ENCODE measurements at places on chromosomes 12 and 14.
A peak's percentile ranks its signal among the peaks of the same experiment; 100 is the strongest.

DNA sequence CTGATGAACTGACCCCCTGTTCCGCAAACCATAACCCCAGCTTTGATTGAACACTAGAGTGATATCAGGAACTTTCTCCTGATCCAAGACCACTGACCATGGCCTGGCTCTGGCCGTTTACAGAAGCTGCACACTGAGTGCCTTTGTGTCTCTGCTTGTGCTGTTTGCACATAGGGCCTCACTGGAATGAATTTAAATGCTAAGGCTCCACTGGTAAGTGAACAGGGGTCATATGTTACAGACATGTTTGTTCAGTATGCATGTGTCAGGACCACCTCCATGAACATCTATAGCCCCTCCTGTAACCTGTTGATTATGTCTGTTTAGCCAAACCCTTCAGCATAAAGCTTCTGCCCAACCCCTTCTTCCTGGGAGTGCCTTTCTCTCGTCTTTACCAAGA is 1239.8 kb downstream of the TMEM121 start:
- no peak for DNase-seq

DNA sequence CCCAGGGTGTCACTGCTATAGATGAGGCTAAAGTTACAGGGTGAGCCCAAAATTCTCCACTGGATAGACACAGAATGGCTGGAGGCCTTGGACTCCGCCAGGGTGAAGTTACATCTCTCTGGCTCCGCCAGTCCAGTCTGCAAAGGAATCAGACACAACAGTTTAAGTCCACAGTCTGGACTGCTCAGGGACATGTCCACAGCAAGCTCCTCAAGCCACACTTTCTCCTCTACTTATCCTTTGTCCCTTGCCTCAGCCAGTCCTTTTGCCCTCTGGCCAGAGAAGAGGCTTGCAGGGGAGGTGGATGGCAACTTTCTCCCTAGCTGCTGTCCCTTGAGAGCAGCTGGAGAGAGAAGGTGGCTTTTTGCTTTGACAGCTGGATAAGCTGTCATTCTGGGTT is 28.0 kb downstream of the PTPRB start:
- no peak for DNase-seq

- DNase-seq, result peak; percentile 28
Observed at GRCh38 chr12:106179086-106179485, 40.3 kb upstream of the NUAK1 start.

GRCh38 chr14:75422169-75422568 is 5.7 kb upstream of the JDP2 start:
- no peak for DNase-seq

DNA sequence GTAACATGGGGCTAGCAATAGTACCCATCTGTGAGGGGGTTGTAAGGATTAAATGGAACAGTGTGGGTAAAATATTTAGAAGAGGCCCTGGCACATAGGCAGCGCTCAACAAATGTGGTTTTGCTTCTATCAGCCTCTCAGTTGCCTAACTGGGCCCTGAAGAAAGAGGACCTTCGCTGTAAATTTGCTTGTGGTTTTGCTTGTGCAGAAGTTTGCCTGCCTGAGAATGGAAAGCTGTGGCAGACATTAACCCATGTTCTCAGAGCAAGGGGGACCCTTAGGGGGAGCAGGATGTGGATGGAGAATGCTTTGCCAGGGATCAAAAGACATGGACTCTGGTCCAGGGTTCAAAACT is 160.1 kb downstream of the BRMS1L start:
- DNase-seq, result no peak

DNA sequence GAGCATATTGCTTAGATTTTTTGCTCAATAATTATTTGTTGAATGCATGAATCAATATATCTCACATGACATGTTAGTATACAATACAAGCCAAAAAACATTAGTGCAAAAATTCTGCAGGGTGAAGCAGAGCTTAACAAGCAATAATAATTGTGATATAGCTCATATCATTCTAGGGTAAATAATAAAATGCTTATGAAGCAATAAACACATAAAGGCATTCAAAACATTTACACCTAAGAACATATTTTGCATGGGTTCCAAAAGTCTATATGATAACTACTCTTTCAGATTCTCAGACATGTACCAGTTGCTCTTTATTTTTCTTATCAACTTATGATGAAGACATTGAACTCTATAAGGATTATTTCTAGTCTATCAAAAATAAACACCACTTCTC is 886.2 kb downstream of the TRHDE start:
- DNase-seq, result no peak

- DNase-seq, result no peak
Observed at GRCh38 chr12:119151445-119152026, 27.2 kb upstream of the HSPB8 start.

- no peak for DNase-seq
Observed at GRCh38 chr12:126147321-126147720, 1082.1 kb downstream of the AACS start.

- peak; percentile 62 for DNase-seq
Observed at GRCh38 chr14:105021656-105022275, 883 bp upstream of the CDCA4 start.

- no peak for DNase-seq
Observed at GRCh38 chr12:89576572-89577220, 50.8 kb upstream of the POC1B start.

DNA sequence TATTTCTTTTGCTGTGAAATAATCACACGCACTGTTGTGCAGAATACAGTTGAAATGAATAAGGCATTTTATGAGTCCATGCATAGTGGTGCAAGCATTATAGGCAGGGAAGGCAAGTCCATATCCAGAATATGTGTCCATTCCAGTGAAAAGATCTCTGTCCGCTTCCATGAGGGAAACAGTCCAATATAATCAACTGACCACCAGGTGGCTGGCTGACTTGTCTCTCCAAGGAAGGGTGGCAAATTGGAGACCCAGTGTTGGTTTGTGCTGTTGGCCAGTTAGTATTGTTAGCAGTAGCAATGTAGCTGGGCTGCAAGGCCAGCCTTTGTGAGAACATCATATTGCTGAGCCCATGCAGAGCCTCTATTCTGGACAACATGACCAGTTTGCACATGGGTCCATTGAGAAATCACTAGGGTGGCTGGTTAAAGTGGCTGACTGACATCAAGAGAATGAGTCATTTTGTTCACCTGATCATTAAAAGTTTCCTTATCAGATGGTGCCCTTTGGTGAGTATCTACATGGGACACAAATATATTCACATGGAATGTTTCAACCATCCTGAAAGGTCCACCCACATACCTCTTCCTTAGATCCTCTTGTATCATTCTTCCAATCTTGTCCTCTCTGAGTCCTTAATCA is 17.3 kb upstream of the YAF2 start:
- no peak for DNase-seq

DNA sequence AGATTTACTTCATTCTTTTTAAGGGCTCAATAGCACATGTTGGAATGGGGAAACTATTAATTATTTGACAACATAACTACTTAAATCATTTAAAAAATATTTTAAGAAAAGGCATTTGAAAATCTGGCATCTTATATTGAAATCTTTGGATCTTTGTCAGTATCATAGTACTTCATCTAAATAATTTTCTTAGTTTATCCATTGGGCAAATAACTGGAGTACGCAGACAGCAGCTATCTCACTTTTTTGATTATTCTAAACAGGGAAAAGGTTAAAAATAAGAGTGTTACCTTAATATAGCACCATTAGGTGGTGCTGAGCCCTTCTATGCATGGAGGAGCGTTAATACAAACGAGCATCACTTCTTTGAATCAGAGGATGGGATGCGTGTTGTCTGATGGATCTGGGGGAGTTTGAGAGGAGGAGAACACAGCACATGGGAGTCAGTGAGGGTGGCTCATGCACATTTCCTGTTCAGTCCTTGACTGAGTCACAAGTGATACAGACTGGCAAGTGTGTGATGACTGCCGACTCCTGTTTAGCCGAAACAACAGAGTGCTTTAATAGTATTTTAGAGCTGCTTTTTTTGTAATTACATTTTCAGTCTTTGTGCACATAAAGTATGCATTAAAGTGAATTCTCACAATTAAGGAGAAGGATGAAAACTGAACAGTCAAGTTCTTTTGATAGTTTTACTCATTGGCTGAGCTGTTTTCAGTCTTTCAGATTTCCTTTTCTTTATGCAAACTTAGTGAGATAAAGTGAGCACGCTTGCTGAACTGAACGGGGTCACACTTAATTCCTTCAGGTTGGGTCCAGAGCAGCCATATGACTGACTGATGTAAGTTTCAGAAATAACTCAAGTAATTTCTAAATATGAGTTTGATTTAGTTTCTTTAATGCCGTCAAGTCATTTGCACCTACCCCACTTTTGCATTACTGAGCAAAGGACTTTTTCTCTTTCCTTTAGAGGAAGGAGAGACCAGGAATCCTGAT is 92.7 kb downstream of the DIP2B start:
- DNase-seq, result no peak

- DNase-seq, result no peak
Observed at GRCh38 chr12:52781399-52782082, 4.4 kb upstream of the KRT76 start.

DNA sequence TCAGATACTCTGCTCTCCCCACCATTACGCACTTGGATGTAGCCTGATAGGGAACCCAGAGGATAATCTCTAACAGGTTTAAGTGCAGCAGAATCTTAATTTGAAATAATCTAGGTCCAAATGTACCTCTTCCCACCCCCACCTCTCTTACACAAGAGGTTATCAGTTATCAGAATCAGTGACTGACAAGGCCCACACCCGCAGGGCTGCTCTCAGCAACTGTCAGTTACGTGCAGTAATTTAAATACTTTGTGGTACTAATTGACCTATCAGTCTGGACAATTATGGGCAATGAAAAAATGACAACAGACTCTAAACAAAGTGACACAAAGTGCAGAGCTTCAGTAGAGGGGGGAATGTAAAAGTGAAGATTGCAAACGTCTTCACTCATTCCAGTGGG is 74.0 kb downstream of the CLIP1 start:
- DNase-seq, result no peak

DNA sequence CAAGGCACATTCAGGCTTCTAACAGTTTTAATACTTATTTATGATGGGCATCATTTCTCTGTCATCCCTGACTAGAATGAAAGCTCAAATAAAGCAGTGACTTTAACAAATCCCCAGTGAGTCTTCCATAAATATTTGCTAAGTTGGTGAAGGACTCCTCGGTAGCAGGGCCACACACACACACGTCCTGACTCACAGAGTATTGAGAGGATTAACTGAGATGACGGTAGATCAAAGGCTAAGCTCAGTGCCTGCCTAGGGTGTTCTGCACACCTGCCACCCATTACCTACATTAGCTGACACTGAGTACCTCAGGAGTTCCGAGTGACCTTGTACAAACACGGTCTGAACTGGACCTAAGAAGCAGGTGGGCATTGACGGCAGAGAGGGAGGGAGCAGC is 197.3 kb upstream of the SFSWAP start:
- no peak for DNase-seq

GRCh38 chr14:79325557-79325956 is 885.7 kb downstream of the DIO2 start:
- DNase-seq, result no peak

- DNase-seq, result peak; percentile 30
Observed at GRCh38 chr14:35821564-35822411, 4.3 kb upstream of the BRMS1L start.

DNA sequence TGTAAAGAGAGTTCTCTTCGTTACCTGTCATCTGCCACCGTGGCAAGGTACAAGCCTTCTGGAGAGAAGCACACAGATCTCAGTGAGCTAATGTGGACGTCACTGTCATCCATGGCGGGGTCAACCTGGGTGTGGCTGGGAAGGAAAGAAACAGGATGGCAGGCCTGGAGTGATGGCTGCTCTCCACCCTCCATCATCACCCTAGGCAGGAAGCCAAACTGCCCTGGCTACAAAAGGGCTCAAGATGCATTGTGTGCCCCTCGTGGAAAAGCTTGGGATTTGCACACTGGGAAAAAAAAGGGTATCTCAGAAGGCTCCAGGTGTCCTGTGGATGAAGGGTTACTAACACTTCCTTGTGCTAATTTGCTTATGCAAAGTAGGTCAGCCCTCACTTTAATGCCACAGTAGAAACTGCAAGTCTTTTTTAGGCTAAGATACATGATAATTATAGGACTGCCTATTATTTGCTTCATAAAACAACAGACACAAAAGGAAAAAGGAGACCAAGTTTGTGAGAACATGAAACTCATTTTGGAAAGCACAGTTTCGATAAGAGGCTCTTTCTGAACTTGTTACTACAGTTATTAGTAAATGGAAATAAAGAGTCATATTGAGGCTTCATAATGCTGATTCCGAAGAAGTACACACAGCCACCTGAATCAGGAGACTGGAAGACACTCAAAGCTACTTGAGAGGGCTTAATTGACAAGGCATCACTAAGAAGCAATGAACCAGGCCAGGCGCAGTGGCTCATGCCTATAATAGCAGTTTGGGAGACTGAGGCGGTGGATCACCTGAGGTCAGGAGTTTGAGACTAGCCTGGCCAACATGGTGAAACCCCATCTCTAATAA is 18.9 kb downstream of the RFC5 start:
- DNase-seq, result no peak

GRCh38 chr14:67240168-67240932 is 885 bp upstream of the PALS1 start:
- DNase-seq, result peak; percentile 21

DNA sequence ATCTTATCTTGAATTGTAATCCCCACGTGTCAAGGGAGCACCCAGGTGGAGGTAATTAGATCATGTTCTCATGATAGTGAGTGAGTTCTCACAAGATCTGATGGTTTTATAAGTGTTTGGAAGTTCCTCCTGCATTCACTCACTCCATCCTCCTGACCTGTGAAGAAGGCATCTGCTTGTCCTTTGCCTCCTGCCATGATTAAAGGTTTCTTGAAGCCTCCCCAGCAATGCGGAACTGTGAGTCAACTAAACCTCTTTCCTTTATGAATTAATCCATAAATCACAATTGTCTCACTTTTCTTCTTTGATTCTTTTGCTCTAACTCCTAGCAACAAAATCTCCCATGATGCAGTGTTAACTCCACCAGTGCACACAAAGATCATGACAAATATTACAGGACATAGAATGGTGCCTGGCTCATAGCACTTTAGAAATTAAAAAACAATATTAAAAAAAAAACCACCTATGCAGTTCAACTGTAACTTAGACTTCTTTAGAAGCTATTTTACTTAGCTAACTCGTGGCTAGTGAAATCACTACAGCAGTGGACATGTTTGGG is 37.6 kb upstream of the MGAT4C start:
- DNase-seq, result no peak

GRCh38 chr14:56995010-56995409 is 184.7 kb upstream of the OTX2 start:
- no peak for DNase-seq

- DNase-seq, result peak; percentile 85
Observed at GRCh38 chr14:55889124-55889523, 229.1 kb upstream of the PELI2 start.

- DNase-seq, result no peak
Observed at GRCh38 chr12:127060933-127061332, 1206.0 kb upstream of the TMEM132C start.

- DNase-seq, result no peak
Observed at GRCh38 chr14:67963960-67964812, 144.6 kb downstream of the RAD51B start.

DNA sequence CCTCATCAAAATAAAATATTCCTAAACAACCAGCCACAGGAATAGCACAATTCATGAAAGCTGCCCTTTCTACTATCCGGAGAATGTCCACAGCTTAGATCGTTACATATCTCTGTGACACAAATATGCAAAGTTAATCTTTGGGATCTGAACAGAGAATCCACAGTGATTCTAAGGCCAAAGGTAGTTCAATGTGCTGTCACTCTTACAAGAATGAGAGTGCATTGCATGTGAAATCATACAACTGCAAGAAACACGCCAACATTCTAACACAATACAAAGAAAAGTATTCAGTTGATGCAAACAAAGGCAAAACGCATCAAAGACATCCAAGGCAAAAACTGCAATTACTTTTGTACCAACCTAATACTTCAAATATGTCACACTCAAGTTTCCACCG is 60.4 kb downstream of the KSR2 start:
- no peak for DNase-seq

All from NCI-H2081 (cell line).